ENCODE measurements at places on chromosomes 1 and 21.

DNA sequence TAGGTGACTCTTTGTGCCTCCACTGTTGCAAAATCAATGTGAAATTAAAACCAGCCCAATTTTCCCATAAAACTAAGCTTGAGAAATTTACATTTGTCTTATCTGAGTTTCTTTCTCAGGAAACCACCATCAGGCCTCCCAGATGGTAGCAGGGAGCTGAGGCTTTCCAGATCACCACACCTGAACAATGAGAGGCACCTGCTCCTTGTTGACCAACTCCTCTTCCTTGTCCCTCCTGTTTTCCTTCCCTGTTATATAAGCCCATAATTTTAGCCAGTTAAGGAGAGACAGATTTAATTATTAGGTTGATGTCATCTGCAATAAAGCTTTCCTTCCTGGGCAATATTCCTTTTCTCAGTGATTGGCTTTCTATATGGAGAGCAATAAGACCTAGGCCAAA is 32.0 kb upstream of the C1orf185 start:
- DNase-seq: no peak

DNA sequence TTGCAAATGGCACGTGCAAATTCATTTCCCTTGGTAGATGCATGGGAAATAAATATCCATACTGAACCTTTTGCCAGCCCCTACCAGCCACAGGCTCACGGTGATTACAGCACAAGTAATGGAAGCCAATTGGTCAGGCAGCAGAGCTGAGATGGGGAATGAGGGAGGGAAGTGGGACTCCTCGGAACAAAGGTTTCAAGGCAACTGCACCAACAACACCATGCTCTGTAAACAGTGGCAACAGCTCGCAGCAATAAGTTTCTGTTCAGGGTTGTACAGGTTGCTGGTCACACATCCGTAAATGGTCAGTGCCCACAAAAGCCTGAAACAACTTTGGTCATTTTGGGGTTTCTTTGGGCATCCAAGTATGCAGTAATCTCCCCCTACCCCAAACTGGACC is 62.7 kb upstream of the LPGAT1 start:
- no peak for DNase-seq

DNA sequence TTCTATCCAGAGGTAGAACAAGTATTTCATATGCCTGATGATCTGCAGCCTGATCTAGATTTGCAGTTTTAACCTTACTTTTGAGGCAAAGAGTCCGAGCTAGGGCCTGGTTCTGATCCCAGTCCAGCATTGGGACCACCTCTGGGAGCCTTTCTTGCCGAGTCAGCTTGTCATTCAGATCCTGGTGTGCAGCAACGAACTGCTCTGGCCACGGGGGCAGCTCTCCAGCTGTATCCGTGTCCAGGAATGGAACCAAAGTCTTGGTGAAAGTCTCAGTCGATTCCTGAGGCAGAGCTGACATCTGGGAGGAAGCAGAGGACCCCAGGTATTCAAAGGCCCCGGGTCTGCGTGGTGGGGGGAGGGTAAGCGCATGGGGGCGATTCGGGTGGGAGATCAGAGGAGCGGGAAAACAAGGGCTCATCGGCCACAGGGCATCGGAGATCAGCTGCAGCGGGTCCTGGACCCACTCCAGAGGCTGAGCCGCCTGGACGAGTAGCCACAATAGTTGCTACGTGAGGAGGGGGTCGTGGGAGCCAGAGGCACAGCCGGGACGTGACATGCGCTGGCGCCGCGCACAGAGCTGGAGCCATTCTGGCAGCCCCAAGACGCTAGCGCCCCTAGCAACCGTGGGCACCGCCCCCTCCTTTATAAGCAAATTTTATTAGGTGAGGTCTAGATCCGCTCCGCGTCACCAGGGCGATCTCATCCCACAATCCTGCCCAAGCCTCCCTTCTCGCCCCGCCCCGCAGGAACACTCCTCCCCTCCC is 32.4 kb upstream of the BSDC1 start:
- DNase-seq: no peak

GRCh38 chr1:181110013-181110412 is 21.5 kb downstream of the IER5 start:
- no peak for DNase-seq

DNA sequence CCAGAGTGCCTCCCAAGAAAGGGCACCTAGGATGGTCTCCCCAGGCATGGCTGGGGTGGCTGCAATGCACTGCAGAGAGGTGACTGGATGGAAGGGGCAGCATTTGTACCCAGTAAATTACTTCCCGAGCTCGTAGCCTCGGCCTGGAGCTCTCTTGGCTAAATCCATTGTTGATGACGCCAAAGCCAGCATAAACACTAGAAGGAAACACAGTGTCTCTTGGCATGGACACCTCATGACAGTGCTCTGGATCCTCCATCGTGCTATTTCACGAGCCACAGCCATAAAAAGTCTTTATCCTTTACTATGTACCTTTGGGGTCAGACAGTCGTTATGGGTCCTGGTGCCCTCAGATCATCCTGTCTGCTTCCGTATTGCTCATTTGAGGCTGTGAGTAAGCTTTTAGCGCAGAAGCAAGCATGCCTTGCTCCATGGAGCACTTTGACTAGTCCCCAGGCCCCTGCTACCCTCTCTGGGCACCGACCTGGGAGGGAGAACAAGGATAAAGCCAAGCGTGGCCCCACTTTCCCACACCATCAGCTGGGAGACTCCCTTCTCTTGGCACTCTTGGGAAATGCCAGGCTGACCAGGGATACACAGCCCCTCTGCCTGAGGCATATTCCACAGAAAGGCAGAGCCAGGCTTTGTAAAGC is 10.3 kb upstream of the PRELP start:
- no peak for DNase-seq

DNA sequence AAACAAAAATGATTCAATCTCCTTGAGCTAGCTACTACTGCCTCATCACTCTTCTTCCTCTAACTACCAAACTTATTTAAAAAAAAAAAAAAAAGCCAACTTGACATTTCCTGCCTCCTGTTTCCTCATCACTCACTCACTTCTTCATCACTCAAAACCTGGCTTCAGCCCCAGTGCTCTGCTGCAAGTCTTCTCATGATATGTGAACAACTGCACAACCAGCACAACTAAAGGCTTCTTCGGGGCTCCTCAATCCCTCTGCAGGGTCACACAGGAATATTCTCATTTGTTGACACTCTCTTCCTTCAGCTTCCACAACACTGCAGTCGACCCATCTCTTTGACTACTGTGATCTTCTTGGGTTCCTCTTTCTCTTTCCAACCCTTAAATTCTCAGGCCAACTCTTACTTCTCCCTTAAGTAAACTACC is 7.6 kb downstream of the MTF1 start:
- no peak for DNase-seq

GRCh38 chr21:35145626-35146233 is 96.6 kb upstream of the RUNX1 start:
- no peak for DNase-seq

DNA sequence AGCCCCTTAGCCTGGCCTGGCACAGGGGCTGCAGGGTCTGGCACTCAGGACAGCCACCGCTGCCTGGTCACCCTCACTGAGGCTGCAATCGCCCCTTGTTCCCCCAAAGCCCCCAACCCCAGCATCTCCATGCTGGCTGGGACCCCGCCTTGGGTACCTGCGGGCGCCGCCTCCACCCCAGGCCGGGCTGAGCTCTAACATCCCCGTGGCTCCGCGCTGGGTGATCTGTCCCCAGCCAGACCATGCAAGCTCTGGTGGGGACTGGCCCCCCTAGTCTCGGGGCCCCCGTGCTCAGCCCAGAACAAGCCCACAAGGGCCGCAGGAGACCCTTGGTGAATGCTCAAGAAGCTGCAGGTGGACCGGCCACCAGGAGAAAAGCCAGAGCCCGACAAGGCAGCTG is 62.4 kb downstream of the MEGF6 start:
- no peak for DNase-seq

GRCh38 chr1:25568834-25569596 is 25.6 kb downstream of the LDLRAP1 start:
- DNase-seq: no peak

DNA sequence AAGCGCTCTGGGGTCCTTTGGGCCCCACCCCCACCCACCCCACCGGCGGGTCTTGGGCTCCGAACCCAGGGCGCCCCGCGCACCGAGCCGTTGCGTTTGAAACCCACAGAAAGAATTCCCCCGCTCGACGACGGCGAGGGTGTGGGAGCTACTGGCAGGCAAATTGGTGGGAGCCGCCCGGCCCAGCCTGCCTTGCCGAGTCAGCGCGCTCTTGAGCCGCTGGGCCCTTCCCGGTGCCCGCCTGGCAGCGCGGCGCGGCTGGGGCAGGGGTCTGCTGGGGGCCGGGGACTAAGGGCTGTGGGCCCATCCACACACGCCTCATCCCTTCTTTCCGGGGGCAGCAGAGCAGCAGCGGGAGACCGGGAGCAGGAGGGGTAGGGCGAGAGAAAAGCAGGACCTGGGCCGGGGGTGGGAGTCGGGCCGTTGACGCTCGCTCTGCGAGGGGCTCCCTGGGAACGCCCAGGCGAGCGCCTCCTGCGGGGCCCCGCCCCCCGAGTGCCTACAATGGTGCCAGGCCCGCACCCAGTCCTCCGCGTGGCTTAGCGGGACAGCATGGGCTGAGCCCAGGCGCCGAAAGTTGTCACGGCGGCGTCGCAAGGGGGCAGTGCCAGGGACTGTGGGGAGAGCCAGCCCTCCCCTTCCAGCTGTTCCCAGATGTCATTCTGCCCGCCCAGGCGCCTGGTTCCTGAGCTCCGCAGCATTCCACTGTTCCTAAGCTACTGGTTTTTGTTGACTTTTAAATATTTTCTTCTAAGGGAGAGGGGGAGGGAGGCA is at the start of gene C1orf94:
TSS of gene C1orf94 (plus strand) at position 78 of the 774 bp plus-strand sequence. CDS start 883 bp downstream, outside the sequence.
- DNase-seq: no peak

DNA sequence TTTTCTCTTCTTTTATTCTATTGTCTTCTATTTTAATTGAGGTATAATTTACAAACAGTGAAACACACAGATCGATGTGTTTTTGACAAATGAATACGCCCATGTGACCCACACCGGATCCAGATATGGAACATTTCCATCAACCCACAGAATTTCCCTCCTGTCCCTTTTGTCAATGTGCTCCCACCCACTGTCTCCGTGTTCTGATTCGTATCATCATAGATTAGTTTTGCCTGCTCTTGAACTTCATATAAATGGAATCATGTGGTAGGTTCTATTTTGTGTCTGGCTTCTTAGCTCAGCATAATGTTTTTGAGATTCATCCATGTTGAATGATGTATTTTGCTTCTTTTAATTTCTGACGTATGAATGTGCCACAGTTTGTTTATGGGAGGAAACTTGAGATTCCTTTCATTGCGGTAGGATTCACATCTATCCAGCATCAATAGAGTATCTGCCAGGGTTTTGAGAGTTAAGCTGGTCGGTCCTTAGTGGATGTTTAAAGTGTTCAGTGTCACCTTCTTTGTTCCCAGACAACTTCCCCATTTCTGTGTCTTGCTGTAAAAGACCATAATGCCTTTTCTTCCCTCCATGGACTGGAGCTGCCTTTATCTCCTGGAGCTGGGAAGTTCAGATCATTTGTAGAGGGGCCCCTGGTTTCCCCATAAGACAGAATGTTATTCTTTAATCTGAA is 14.7 kb downstream of the NAV1 start:
- DNase-seq: no peak

GRCh38 chr1:109091078-109091838 is 694 bp downstream of the TMEM167B start:
- DNase-seq: no peak

DNA sequence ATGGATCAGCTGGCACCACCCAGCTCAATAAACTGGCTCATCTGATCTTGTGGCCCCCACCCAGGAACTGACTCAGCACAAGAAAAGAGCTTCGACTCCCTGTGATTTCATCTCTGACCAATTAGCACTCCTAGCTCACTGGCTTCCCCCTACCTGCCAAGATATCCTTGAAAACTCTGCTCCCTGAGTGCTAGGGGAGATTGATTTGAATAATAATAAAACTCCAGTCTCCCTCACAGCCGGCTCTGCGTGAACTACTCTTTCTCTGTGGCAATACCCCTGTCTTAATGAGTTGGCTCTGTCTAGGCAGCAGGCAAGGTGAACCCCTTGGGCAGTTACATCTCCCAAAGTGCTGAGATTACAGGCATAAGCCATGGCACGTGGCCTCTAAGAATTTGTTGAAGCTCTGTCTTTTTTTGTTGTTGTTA is 11.8 kb upstream of the RHBDL2 start:
- DNase-seq: no peak

DNA sequence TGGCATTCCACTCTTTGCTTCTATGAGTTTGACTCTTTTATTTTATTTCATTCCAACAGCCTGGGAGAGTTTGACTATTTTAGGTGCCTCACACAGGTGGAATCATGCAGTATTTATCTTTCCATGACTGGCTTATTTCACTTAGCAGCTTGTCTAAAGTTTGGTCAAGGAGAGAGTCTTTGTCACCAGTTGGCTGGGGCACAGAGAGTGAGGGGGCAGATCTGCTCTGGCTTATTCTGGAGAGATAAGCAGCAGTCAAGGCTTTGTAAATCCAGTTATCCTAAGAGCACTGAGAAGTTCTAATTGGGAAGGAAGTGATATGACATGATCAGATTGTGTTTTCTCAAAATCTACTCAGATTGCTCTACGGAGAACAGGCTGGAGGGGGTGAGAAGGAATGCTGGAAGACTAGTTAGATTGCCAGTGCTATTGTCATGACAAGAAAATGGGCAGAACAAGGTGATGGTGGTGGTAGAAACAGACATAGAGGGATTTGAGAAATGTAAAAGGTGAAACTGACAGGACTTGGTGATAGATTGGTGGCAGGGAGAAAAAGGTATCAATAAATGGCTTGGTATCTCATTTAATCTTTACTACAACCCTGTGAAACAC is 12.1 kb upstream of the CTTNBP2NL start:
- DNase-seq: no peak

- DNase-seq: peak; percentile 68
These were observed at the start of gene GBP4 for GRCh38 chr1:89198491-89199072. TSS of gene GBP4 (minus strand) at chr1:89198942. CDS start at chr1:89198834, 108 bp downstream.

- no peak for DNase-seq
These were observed 239.1 kb downstream of the RERE start for GRCh38 chr1:8578132-8578877.

DNA sequence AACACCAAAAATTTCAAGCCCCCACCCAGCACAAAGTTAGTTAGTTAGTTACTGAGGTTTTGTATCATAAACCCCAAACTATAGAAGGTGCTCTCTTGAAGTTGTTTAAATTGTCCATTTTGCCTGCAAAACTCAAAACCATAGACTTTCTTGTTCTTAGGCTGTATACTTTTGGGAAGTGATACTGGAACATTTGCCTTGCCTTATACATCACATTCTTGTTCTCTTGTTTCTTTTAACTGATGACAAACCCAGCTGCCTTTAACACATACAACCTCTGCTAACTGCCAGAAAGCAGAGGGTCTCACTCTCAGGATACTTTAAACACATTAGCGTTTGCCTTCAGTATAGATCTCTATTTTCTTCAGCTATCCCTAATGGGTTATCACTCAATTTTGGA is 570.5 kb downstream of the MRPL39 start:
- no peak for DNase-seq

DNA sequence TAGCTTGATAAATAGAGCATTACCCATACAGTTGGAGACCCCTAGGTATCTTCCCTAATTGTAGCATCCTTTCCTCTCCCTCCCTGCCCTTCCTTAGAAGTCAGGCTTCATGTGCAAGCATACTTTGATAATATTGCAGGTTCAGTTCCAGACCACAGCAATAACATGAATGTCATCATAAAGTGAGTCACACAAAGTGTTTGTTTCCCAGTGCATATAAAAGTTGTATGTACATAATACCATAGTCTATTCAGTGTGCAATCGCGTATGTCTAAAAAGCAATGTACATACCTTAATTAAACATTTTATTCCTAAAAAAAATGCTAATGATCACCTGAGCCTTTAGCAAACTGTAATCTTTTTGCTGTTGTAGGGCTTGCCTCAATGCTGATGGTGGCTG is 33.4 kb upstream of the KAZN start:
- no peak for DNase-seq

- no peak for DNase-seq
These were observed 24.4 kb downstream of the ADAM30 start for GRCh38 chr1:119871881-119872280.

- no peak for DNase-seq
These were observed 7.4 kb downstream of the USP48 start for GRCh38 chr1:21775550-21775914.
